ENCODE measurements at places on chromosomes 7 and 10. TPM values are rescaled to one million over a fixed set of nuclear protein-coding genes. Genes with fewer than 3 reads are reported as not detected.
A peak's percentile ranks its signal among the peaks of the same experiment; 100 is the strongest.

DNA sequence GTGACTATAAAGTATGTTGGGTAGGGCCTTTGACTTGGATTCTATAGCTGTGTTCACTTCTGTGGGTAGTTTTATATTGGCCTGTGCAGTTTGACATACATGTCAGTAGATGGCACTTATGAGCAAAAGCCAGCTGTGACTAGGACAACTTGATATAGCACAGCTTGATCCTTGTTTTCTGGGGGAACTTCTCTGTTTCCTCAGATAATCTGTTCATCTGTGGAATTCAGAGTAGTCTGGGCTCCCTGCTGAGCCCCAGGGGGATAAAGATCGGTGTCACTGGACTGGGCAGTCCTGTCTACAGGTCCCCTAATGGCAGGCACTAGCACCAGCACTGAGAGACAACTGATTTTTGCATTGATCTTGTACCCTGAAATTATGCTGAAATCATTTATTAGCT is 25.4 kb downstream of the CYP2C9 start:
- no peaks in the 10 kb centered on the region for H3K27me3 ChIP-seq
- DNase-seq = peak; percentile 49
- no peaks in the 10 kb centered on the region for H3K4me1 ChIP-seq
- H3K36me3 ChIP-seq = no peaks in the 10 kb centered on the region
- H3K4me3 ChIP-seq = no peak overlapping the region

- no peak for DNase-seq
- peaks cover 8% of the 10 kb centered on the region for H3K4me1 ChIP-seq
- no peaks in the 10 kb centered on the region for H3K27me3 ChIP-seq
- H3K4me3 ChIP-seq = no peak overlapping the region
These were observed 34.1 kb upstream of the KNDC1 start for GRCh38 chr10:133125901-133126300.

GRCh38 chr7:30879139-30880124 is 32.2 kb upstream of the AQP1 start:
- no peaks in the 10 kb centered on the region for H3K27me3 ChIP-seq
- no peak overlapping the region for H3K4me3 ChIP-seq
- no peak overlapping the region for H3K27ac ChIP-seq

DNA sequence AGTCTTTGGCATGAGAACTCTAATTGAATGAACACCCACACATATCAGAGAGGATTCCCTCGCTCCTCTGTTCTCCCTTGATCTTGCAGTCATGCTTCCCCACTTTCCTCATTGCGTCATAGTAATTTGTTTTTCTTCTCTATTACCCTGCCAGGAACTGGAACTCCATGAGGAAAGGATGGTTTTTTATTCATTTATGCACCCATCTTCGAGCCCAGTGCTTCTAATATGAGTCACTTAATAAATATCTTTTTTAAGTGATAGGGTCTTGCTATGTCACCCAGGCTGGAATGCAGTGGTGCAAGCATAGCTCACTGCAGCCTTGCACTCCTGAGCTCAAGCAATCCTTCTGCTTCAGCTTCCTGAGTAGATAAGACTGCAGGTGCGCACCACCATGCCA is 83.5 kb downstream of the OTUD1 start:
- H3K27ac ChIP-seq = no peak overlapping the region
- no peaks in the 10 kb centered on the region for H3K36me3 ChIP-seq
- H3K4me3 ChIP-seq = no peak overlapping the region

- H3K27ac ChIP-seq = peak overlapping the region; percentile 70
- H3K36me3 ChIP-seq = no peaks in the 10 kb centered on the region
- peak overlapping the region; percentile 52 for H3K4me3 ChIP-seq
- H3K27me3 ChIP-seq = peaks cover 11% of the 10 kb centered on the region
- no peak for DNase-seq
- peaks cover 7% of the 10 kb centered on the region for H3K4me1 ChIP-seq
These were observed 2.9 kb downstream of the LRRTM3 start for GRCh38 chr10:66928776-66929175.

The IL2RA gene
- not detected for total RNA-seq

The HPSE2 gene
- 0.89 TPM for total RNA-seq

The CHAT gene
- total RNA-seq = 0.61 TPM

The ECD gene
- 28.9 TPM for total RNA-seq
